ENCODE measurements at places on chromosomes 1 and 21. TPM values are rescaled to one million over a fixed set of nuclear protein-coding genes. Genes with fewer than 3 reads are reported as not detected.

The TENT5C gene
- total RNA-seq = 8.6 TPM

The KIAA1614 gene
- 8.3 TPM for total RNA-seq

The HPCAL4 gene
- 0.09 TPM for total RNA-seq

The FBXO28 gene
- 19.2 TPM for total RNA-seq

The VANGL2 gene
- 2.0 TPM for total RNA-seq

The HP1BP3 gene
- total RNA-seq = 110 TPM

The MYOM3 gene
- total RNA-seq = 330 TPM

The INAVA gene
- total RNA-seq = 0.11 TPM

The PRXL2B gene
- total RNA-seq = 5.4 TPM

The CFAP74 gene
- not detected for total RNA-seq

The ECM1 gene
- total RNA-seq = 26.3 TPM

The SLC22A15 gene
- total RNA-seq = 11.2 TPM

The SARS1 gene
- total RNA-seq = 104 TPM

The TCEA3 gene
- 72.7 TPM for total RNA-seq

The GJA8 gene
- not detected for total RNA-seq

The MAGI3 gene
- total RNA-seq = 8.6 TPM

The AGMAT gene
- 0.18 TPM for total RNA-seq

The NR1I3 gene
- not detected for total RNA-seq

The PDXK gene
- 65.5 TPM for total RNA-seq

The SH2D5 gene
- 0.20 TPM for total RNA-seq

The GPR161 gene
- total RNA-seq = 3.3 TPM

The EXTL2 gene
- 7.4 TPM for total RNA-seq

The PLA2G4A gene
- total RNA-seq = 1.9 TPM

The SPRR2D gene
- total RNA-seq = not detected

The EXO1 gene
- not detected for total RNA-seq

The SNRNP40 gene
- total RNA-seq = 25.3 TPM

The C1orf185 gene
- not detected for total RNA-seq

The TMEM269 gene
- total RNA-seq = not detected

The CNTN2 gene
- total RNA-seq = 0.39 TPM

The SAMD13 gene
- total RNA-seq = 1.8 TPM

The TTC39A gene
- 18.6 TPM for total RNA-seq

The LCE1E gene
- not detected for total RNA-seq

The RXFP4 gene
- total RNA-seq = not detected

The VHLL gene
- not detected for total RNA-seq

The PTPN7 gene
- 0.25 TPM for total RNA-seq

The CRYZL1 gene
- 27.7 TPM for total RNA-seq

The OR2G2 gene
- total RNA-seq = not detected

The CADM3 gene
- total RNA-seq = 2.1 TPM

The RGS18 gene
- total RNA-seq = 1.1 TPM

All from heart right ventricle (tissue), 16 donors.